ENCODE measurements at places on chromosomes 2 and 18. TPM values are rescaled to one million over a fixed set of nuclear protein-coding genes. Genes with fewer than 3 reads are reported as not detected.

- DNase-seq, result no peak
Observed at GRCh38 chr2:201746551-201746950, 34.2 kb downstream of the ALS2 start.

DNA sequence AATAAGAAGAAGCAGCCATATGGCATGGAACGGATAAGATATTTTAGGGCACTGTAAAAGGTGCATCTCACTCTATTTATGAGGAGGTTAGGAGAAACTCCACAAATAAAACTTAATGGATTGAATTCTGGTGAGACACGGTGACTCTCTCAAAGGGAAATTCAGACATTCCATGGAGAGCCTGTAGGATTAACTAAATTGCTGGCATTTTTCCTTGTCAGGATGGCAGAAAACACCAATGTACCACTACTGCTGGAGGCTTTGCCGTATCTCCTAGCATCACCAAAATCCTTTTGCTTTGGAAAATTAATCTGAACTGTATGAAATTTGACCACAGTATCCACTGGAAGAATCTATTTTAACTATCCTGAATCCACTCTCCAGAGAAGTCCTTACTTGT is 79.3 kb downstream of the RBM43 start:
- no peak for DNase-seq

The LIMS4 gene
- total RNA-seq, result 4.9 TPM

The ATP6V1B1 gene
- 2.4 TPM for total RNA-seq
